ENCODE measurements at places on chromosomes 3 and 15. TPM values are rescaled to one million over a fixed set of nuclear protein-coding genes. Genes with fewer than 3 reads are reported as not detected.

DNA sequence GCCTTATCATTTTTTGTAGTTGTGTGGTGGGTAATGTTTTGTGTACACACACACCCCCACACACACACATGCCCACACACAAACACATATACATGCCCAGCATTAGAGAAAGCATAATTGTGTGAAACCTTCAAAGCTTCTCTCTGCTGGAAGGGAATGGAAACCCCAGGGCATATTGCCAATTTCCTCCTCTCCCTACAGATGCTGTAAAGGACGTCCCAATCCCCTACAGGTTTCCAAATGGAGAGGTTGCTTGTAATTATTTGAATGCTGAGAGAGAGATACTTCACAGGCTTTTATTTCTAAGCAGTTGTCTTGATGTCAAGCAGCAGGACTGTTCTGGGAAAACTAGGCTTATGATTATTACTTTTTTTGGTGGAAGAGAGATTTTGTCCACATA is 23.0 kb upstream of the CCK start:
- DNase-seq, result no peak

GRCh38 chr3:193863657-193864357 is 270.8 kb downstream of the OPA1 start:
- DNase-seq, result no peak

DNA sequence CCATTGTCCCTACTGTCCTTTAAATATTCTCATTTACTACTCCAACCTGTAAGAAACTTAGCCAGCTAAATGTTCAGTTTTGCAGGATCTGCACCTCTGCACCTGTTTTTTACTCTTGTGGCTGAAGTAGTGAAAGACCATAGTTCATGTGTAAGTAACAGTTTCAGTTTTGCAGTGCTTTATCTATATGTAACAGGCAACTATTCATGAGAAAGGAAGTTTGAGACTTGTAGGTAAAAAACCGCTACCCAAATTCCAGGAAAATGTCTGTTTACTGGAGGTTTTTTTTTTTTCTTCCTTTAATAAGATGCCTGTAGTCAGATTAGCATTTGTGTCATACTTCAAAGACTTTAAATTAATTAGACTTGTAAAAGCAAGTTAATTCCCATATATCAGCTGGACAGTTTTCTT is 25.4 kb upstream of the MBNL1 start:
- DNase-seq, result no peak

GRCh38 chr15:88450125-88450798 is 16.9 kb downstream of the MRPL46 start:
- DNase-seq, result peak; percentile 26

DNA sequence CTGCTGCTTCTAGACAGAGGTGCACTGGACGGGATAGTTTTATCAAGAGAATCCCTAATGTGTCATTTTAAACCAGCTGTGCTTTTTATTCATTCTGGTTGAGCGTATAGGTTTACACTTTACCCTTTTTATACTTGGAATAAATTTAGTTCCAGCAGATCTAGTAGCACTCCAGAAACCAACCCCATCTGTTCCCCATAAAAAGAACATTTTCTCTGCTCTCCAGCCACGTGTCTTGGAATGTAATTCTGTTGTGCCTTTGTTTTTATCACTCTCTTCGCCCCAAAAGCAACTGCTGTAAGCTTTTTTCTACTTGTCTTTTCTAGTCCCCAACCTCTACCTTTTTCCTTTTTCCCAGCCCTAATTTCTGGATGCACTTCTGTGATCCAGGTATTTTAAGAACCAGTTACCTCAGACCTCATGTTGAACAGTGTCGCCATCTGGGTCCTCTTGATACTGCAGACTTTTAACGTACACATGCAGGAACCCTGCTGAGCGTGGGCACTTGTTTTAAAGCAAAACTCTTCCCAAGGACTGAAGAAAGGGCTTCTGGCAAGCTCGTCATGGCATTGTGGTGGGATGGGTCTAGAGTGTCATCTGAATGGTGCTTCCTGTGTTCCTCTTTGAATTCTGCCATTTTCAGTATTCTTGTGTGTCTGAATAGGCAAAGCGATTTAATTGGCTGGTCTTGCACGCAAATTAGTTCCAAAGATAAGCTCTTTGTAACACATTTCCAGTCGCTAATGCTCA is 5.7 kb upstream of the EXOG start:
- DNase-seq, result no peak

- DNase-seq, result no peak
Observed at GRCh38 chr3:13305623-13306022, 114.5 kb downstream of the NUP210 start.

- no peak for DNase-seq
Observed at GRCh38 chr3:186989429-186989828, 59.1 kb downstream of the ST6GAL1 start.

GRCh38 chr3:124517306-124517705 is 212.9 kb upstream of the UMPS start:
- no peak for DNase-seq

GRCh38 chr3:119025171-119025795 is 9.4 kb downstream of the IGSF11 start:
- DNase-seq, result no peak

GRCh38 chr15:33959844-33960548 is 8.3 kb upstream of the CHRM5 start:
- DNase-seq, result no peak

DNA sequence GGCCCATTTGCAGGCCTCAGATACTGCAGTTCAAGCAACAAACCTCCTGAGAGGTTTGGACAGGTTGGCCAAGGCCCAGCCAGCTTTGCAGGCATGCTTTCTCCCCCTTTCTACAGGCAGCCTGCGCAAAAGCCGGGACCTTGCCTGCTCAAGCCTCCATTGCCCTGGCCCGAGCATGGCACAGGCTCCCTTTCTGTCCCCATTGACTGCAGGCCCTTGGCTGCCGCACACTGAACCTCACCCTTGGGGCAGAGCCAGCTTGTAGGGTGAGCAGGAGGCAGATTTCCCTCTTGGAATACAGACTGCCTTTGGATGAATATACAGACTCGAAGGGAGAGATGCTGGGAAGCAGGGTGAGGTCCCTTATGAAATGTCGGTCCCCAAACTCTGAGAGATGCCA is 461.7 kb upstream of the PROK2 start:
- no peak for DNase-seq

- DNase-seq, result no peak
Observed at GRCh38 chr3:66585520-66586095, 84.8 kb upstream of the LRIG1 start.

- no peak for DNase-seq
Observed at GRCh38 chr3:474828-475227, 278.3 kb downstream of the CHL1 start.

GRCh38 chr3:125037498-125038150 is 18.2 kb downstream of the HEG1 start:
- DNase-seq, result no peak

- DNase-seq, result no peak
Observed at GRCh38 chr15:50758712-50759205, 6.7 kb downstream of the SPPL2A start.

- no peak for DNase-seq
Observed at GRCh38 chr15:66815318-66815717, 113.3 kb downstream of the SMAD6 start.

DNA sequence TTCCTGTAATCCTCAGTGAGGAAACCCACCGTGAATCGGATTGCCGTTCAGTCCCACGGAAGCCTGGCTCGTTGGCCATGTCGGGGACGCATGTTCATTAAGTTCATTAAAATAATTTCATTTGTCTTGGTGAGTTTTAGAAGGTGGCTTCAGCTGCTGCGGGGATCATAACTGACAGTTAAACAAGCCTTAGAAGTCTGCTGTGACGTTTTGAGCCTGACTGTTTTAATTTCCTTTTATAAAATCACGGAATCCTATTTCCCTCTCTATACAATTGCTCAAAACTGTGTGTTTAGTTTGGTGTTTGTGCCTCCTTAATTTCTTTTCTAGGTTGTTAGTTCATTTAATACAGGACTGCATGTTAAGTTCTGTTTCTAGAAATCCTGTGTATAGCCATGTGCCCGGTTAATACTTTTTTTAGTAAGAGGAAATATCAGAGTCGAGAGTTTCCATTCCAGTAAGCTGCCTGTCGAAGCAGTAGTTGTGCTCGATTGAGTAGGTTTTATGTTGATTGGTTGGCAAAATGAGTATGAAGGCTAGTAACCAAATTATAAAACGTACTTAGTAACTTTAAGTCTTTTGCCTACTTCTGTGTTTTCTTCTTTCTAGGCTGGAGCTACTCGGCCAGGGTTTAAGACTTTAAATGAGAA is 705 bp downstream of the NIPA2 start:
- DNase-seq, result no peak

GRCh38 chr3:58683466-58683865 is 16.9 kb upstream of the FAM3D start:
- no peak for DNase-seq

- DNase-seq, result no peak
Observed at GRCh38 chr15:69807721-69808120, 290.0 kb downstream of the TLE3 start.

DNA sequence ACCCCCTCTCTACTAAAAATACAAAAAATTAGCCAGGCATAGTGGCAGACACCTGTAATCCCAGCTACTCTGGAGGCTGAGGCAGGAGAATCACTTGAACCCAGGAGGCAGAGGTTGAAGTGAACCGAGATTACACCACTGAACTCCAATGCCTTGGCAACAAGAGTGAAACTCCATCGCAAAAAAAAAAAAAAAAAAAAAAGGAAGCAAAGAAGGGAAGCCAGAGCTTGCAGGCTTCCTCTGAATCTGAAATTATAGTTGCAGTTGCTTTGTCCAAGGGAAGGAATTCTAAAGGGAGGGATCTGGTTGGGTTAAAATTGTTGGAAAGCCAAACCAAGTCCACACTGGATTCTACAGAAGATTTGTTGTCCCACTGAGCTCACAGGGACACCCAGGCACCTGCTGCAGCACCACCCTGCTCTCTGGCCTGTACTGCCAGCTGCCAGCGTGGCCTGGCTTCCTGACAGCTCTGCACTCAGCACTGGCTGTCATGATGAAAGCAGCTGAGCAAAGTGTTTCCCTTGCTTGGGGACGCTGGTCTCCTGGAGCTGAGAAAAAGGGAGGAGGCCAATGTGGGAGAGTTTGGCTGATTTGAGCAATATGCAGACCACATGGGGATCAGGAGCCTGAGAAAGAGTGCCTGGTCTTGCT is 88.8 kb upstream of the HES1 start:
- DNase-seq, result peak; percentile 66

- peak; percentile 61 for DNase-seq
Observed at GRCh38 chr15:40340038-40340739, 550 bp downstream of the CCDC9B start.

RASGRP1 gene
- total RNA-seq, result 4.6 TPM

RAD51 gene
- total RNA-seq, result 1.3 TPM

LTF gene
- 0.83 TPM for total RNA-seq

CADM2 gene
- total RNA-seq, result 7.9 TPM

ANKRD63 gene
- 1.6 TPM for total RNA-seq

CCRL2 gene
- 9.1 TPM for total RNA-seq

C2CD4A gene
- total RNA-seq, result 0.17 TPM

FOXB1 gene
- not detected for total RNA-seq

STRIT1 gene
- 0.72 TPM for total RNA-seq

IQCB1 gene
- total RNA-seq, result 15.9 TPM

C3orf62 gene
- 5.0 TPM for total RNA-seq

AP3B2 gene
- 0.69 TPM for total RNA-seq

ZMYND10 gene
- 2.2 TPM for total RNA-seq
